Right kidney (tissue), 9 donors: ENCODE measurements at places on chromosomes 2 and 18.

DNA sequence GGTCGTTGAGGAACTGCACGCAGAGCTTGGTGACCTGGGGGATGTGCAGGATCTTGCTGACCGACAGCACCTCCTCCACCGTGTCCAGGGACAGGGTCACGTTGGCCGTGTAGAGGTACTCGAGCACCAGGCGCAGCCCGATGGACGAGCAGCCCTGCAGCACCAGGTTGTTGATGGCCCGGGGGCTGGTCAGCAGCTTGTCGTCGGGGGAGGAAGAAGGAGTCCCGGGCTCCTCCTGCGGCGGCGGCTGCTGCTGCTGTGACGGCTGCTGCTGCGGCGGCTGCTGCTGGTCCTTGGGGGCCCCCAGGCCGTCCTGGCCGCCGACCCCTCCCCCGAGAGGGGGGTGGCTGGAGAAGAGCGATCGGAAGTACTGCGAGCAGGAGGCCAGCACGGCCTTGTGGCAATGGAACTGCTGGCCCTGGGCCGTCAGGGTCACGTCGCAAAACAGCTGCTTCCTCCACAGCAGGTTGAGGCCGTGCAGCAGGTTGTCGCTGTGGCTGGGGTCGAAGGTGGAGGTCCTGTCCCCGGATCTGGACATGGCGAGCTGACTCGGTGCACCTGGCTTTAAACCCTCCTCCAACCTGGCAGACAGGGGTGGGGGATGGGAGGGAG is 2.7 kb downstream of the KLHL14 start:
- no peak for DNase-seq

DNA sequence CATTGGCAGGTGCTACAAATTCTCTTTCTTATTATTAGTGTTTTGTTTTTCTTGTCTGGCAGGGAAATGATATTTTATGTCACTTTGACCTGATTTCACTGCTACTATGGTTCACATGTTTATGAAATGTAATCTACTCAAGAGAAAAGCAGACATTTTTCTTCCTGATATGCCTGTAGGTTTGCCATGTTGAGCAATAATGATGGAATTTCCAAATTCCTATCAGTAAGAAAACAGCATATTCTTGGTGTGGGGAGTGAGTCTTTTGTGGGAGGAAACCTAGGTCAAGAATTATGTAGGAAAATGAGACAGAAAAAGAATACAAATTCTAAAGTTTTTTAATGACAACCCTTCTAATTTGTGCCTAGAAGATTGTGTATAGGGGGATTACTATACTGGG is 356.4 kb downstream of the SLC4A3 start:
- DNase-seq = no peak

- no peak for DNase-seq
Measured at GRCh38 chr2:71944806-71945602, 202.7 kb downstream of the CYP26B1 start.

GRCh38 chr18:24031318-24031717 is 16.8 kb downstream of the TTC39C start:
- DNase-seq = no peak
